ENCODE measurements at places on chromosomes 11 and 22. TPM values are rescaled to one million over a fixed set of nuclear protein-coding genes. Genes with fewer than 3 reads are reported as not detected.

DNA sequence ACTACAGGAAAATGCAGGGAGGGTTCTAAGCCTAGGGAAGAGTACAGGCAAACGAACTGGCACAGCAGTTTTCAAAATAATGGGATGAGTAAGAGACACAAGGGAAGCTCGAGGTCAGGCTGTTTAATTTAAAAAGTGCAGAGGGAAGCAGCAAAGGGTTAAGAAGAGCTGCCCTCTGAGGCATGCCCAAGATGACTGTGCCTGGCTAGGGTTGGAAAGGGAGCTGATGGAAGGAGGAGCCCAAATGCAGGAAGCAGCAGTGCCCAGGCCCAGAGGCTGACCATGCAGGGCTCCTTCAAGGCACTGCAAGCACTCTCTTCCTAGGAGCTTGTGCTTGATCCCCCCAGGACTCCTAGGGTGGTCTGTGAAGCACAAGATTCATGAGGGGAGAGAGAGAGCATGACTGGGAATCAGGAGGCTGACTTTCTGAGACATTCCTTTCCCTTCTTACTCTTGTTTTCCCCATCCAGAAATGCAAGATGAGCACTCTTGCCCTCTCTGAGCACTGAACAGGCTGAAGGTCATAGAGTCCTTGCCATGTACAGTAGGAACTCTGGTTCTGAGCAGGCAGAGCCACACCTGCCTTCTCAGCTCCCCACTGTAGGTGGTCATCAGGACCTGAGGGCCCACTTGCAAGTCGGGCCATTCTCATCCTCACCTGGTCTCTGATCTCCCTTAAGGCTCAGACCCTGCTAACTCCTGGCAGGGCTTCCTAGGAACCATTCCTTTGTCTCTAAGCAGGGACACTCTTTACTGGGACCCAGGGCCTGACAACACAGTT, 46.7 kb upstream of the DRD2 start:
- DNase-seq = no peak
- H3K27me3 ChIP-seq = no peaks in the 10 kb centered on the region
- H3K27ac ChIP-seq = no peak overlapping the region
- no peaks in the 10 kb centered on the region for H3K36me3 ChIP-seq
- no peaks in the 10 kb centered on the region for H3K4me1 ChIP-seq
- H3K4me3 ChIP-seq = no peak overlapping the region

- peaks cover 2% of the 10 kb centered on the region for H3K27me3 ChIP-seq
- H3K27ac ChIP-seq = no peak overlapping the region
- no peak overlapping the region for H3K4me3 ChIP-seq
- H3K36me3 ChIP-seq = no peaks in the 10 kb centered on the region
Observed at GRCh38 chr11:61659413-61660196, 20.6 kb upstream of the DAGLA start.

DNA sequence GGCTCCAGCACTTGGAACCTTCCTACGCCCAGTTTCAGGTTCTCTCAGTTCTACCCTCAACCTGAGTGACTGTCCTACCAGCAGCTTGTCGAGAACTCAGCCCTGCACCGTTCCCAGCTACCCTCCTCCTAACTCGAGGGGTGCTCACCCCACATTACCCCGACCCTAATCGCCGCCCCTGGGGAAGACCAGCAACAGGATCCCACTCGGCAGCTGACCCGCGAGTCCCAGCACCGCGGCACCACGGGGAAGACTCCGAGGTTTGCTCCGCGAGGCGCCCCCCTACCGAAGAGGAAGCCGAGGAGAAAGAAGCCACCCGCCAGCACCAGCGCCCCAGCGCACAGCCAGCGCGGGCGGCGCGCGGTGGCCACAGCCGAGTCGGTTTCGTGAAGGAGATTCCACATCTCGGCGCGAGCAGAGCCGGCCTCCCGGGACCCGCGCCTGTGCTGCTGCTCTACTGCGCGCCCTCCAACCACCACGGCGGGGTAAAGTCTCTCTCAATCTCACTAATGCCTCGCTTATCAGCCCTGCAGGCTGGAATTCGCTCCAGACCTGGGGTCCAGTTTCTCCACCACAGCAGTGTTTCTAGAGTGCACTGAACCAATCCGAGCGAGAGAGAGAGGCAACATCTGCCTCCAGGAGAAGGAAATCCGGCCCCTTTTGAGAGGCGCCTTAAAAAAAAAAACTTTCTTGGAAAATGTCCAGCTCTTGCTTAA, at the start of gene FOLH1:
FOLH1 (minus strand) TSS at position 597 of the 716 bp plus-strand sequence; CDS start at position 404, 193 bp downstream.
- no peaks in the 10 kb centered on the region for H3K36me3 ChIP-seq
- DNase-seq = no peak
- H3K27me3 ChIP-seq = no peaks in the 10 kb centered on the region
- no peak within 1 kb of the TSS for H3K4me3 ChIP-seq
- no peak within 1 kb of the TSS for H3K27ac ChIP-seq
- no peaks in the 10 kb centered on the region for H3K4me1 ChIP-seq

DNA sequence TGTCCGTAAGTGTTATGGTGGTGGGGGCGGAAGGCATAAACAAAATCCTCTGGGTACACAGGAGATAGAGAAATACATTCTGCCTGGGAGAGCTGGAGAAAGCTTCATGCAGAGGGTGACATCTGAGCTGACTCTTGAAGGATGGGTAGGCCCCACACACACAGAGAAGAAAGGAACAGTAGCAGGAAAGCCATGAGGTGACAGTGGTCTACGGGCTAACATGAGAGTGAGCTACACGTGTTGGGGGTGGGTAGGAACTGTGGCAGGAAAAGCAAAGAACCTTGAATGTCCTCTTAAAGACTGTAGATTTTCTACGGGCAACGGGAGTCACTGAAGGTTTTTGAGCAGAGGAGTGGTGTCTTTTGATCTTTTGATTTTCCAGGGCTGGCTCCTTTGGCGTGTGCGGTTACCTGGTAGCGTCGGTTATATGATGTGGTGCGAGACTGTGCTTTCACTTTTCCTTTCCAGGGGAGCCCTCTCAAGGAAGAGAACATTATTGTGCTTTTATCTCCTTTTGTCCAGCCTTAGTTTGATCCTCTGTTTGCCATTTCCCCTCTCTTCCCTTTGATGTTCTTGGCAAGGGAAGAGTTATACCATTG, 39.7 kb downstream of the ADAMTS8 start:
- peak; percentile 63 for DNase-seq
- peak overlapping the region; percentile 43 for H3K27ac ChIP-seq
- no peaks in the 10 kb centered on the region for H3K36me3 ChIP-seq
- peak overlapping the region; percentile 52 for H3K4me3 ChIP-seq
- peaks cover 27% of the 10 kb centered on the region for H3K4me1 ChIP-seq

Gene NPTXR
- total RNA-seq = 5.9 TPM

Gene SMTNL1
- total RNA-seq = not detected

GRCh38 chr11:2805388-2806056, 80.1 kb downstream of the CDKN1C start:
- no peaks in the 10 kb centered on the region for H3K4me1 ChIP-seq
- no peaks in the 10 kb centered on the region for H3K36me3 ChIP-seq
- H3K27me3 ChIP-seq = no peaks in the 10 kb centered on the region
- no peak overlapping the region for H3K27ac ChIP-seq
- H3K4me3 ChIP-seq = no peak overlapping the region

Gene VSIG10L2
- not detected for total RNA-seq

Gene SYCE3
- total RNA-seq = not detected
